Effector memory CD4-positive, alpha-beta T cell (primary cell): ENCODE measurements at places on chromosomes 2 and 18.
A peak's percentile ranks its signal among the peaks of the same experiment; 100 is the strongest.

DNA sequence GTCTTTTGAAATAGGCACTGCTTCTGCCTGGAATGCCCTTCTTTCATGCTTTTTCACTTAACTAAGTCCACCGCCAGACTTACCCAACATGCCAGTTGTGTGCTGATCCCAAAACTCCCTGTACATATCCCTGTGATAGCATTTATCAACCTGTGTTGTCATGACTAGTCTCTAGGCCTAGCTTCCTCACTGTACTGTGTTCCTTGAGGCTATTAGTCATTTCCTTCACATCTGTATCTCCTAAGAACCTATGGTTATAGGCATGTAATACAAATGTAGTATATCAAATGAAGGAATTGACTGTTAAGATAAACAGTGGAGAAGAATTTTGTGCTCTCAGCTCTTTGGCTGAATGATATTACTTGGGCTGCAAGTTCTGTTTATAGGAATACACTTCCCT is 184.3 kb downstream of the CYRIA start:
- no peak for DNase-seq

DNA sequence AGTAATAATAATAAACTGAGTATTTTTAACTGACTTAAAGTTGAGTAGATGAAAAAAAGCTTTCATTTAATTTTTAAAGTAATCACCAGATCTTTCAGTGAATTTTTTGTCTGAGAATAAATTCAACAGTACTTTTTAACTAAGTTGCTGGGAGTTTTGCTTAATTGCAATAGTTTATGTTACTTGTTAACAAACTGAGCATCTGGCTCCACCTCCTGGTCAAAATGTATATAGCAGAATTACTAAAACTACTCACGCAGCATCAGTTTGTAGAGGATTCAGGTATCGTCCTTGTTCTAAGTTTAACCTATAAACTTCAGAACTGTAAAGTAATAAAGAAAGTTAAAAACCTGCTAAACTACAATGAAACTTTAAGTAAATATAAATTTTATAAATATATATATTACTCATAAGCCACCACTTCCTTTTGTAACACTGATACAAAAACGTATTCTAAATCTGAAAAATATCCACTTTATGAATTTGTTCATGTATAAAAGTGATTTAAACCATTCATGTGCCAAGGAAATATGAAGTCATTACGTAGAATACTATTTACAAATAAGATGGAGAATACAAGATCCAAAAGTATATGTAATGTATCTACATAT is 21.3 kb downstream of the NOL10 start:
- DNase-seq = no peak

DNA sequence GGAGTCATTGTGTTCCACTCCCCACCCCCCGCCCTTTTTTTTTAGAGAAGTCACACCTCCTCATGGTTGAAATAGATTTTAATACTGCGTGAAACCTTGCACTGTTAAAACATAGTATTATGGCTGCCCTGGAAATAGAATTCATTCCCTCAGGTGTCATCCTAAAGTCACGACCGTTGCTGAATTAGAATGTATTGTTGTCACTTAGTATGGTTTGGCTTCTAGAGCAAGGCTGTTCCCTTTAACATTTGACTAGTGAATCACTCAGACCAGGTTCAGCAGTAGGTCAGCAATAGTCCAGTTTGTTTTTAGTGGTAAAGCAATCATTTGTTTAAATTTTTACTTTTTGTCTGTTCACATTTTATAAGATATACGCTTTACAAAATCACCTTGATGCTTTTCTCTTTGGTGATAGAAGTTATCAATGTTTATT is 1.2 kb downstream of the BABAM2 start:
- no peak for DNase-seq

DNA sequence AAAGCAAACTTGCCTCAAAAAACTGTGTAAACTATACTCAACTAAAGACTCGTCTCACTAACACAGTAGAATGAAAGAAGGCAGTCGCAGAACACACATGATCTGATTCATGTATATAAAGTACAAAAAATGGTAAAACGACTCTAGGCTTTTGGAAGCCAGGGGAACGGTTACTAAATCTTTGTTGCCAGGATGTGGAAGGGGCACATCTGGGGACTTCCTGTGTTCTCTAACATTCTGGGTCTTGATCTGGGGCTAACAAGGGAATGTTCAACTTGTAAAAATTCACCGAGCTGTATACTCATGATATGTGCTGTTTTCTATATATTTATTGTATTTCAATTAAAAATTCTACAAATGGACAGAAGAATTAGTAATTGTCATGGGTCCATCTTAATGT is 14.3 kb upstream of the C2orf80 start:
- no peak for DNase-seq

DNA sequence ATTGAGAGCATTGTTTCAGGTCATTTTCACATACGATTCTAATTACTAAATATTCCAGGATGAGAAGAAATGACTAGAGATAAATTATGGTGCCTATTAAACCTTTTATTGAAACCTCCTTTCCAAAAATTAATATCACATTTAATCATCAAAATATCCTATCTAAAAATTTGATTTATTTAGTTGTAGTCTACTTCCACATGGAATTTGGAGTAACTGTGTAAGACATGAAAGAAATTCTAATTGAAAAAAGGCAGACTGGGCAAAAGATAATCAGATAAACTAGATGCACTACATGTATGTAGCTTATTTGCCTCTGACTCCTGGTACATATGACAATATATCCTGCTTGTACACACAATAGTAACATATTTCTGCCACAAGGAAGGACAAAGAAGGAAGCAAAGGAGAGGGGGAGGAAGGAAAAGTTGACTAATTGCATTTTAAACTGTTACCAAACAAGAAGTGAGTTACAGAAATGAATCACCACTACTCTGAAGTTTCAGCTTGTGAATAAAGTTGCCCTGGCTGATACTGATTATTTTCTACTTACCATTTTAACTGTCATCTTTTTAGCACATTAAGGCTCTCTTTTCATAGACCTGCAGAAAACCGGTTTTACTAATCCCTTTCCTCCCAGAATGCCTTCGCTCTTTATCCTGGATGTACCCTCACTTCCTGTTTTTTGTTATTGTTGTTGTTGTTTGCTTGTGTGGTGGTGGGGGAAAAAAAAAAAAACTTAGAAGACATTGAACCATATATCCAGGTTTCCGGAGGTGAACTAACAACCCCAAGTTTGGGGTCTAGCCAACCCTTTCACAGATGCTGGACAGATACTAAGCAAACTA is 28.4 kb downstream of the NRXN1 start:
- no peak for DNase-seq

GRCh38 chr2:64859312-64860212 is 129.6 kb upstream of the SLC1A4 start:
- no peak for DNase-seq

GRCh38 chr2:128365217-128365905 is 46.7 kb upstream of the HS6ST1 start:
- DNase-seq = no peak

DNA sequence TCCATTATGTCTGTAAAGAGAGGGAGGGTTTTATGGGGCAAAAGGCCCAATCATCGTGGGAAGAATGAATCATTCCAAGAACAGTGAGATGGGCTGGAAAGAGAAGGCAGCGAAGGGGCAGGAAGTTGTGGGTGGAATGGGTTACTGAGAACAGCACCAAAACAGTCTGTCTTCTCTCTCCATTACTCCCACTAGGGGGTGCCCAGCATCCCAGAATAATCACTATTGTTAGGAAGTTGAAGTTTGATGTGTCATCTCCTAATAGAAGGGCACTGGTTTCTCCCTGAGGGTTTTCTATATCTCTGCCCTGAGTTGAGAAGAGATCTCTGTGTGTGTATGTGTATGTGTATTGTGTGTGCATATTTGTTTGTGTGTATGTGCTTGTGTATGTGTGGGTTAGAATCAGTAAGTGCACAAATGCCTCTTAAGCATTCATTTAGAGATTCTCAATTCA is 76.6 kb upstream of the MAP4K3 start:
- no peak for DNase-seq

- no peak for DNase-seq
These were observed 289.7 kb downstream of the DYSF start for GRCh38 chr2:71742953-71743601.

DNA sequence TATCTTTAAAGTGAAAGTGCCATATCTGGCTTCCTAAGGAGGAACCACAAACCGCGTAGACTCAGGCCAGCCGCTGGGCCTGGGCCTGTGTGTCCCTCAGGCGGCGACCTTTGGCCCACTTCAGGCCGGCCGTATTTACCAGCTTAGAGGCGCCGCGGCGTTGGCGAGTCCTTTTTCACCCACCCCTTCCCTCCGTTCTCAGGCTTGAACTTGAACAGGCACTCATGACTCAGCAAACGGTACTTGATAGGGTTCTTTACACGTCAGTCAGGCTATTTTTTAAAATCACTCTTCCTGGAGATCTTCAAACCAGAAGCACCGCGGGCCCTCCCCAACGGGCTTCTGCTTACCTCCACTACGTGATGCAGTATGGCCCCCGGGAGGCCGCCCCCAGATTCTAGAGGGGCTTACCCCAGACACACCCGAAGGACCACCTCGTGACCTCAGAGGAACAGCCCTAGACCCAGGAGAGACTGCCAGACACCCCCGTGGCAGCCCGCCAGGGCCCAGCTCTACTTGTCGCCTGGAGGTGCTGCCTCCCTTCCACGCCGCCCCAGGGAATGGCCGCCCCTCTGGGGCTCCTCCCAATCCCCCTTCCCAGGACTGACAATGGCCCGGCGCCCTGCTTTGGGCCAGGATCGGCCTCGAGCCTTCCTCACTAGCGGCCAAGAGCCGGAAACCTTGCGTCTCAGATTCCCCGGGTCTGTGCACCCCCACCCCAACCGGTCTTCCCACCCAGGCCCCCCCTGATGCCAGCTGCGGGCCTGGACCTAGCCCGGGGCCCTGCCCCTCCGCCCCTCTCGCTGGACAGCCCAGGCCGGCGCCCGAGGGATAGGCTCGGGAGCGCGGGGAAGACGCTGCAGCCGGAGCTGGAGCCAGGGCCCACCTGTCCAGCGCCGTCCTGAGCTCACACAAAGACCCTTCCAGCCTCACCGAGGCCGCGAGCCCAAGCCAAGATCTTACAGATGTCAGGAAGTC is 33.8 kb upstream of the IMPA2 start:
- DNase-seq = peak; percentile 25

- DNase-seq = no peak
These were observed 547.2 kb downstream of the ZNF804A start for GRCh38 chr2:185145316-185146121.

- DNase-seq = no peak
These were observed 6.5 kb downstream of the PLEK start for GRCh38 chr2:68371581-68371980.

DNA sequence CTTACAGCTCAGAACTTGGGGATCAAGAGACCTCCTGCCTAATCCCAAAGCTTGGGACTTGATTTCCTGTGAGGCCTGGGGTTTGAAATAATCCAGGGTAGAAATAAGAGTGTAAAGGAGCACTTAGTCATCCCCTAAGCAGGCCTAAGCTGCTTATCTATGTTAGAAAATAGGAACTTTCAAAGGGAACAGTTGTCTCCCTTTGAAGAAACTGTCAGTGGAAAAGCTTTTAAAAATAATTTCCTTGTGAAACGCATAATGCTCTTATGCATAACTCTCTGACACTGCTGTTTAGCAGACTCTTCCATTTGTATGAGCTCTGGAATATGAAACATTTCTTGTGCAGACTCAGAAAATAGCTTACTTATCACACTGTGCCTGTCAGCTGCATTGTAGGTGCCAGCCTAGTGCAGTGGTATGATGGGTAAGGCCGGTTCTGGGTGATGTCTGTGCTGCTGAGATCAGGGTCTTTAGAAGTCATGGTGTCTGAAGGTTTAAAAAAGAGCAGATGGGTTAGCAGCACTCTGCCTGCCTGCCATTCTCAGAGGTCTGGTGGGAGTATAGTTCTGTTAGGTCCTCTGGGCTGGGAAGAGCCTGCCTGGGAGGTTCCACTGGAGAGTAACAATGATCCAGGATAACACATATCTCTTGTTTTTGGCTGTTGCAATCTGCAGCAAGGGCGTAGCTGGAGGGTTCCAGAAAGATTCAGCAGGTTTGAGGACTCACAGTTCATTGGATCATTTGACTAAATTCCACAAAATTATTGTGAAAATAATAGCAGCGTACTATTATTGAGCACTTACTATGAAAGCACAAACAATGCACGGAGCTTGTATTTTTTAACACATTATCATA is 283.2 kb upstream of the MEX3C start:
- DNase-seq = no peak

- no peak for DNase-seq
These were observed 261.2 kb downstream of the SPAG16 start for GRCh38 chr2:213545481-213545880.

GRCh38 chr2:225486236-225486635 is 86.7 kb downstream of the NYAP2 start:
- no peak for DNase-seq

GRCh38 chr2:239770246-239770639 is 254.9 kb downstream of the NDUFA10 start:
- DNase-seq = no peak

DNA sequence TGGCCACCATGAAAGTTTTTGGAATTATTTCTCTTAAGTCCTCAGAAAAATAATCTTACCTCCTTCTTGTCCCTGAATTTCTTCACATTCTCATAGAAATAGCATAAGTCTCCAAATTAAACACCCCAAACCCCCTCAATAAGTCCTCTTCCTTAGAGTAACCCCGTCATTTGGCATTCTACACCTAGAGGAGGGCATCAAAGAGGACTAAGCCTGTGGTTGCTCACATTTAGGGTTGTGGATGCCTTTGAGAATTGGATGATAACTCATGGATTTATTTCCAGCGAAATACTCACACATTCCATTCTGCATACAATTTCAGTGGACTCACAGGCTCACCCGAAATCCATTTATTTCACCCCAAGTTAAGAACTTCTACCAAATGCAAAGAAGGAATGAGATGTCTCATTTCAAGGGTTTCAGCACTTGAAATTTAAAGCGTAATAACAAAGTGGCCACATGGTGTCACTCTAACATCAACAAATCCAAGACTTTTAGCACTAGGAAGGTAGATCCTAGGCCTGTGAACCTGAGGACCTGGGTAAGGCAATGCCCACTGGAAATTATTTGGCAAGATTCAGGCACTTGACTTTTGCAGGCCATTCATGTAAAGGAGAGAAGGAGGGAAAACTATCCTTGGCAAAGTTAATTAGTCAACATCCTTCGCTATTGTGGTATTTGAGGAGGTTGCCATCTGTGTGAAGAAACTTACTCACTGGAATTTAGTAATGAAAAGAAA is 24.6 kb downstream of the DYTN start:
- peak; percentile 5 for DNase-seq

GRCh38 chr18:57660961-57661360 is 39.3 kb upstream of the NARS1 start:
- DNase-seq = no peak

DNA sequence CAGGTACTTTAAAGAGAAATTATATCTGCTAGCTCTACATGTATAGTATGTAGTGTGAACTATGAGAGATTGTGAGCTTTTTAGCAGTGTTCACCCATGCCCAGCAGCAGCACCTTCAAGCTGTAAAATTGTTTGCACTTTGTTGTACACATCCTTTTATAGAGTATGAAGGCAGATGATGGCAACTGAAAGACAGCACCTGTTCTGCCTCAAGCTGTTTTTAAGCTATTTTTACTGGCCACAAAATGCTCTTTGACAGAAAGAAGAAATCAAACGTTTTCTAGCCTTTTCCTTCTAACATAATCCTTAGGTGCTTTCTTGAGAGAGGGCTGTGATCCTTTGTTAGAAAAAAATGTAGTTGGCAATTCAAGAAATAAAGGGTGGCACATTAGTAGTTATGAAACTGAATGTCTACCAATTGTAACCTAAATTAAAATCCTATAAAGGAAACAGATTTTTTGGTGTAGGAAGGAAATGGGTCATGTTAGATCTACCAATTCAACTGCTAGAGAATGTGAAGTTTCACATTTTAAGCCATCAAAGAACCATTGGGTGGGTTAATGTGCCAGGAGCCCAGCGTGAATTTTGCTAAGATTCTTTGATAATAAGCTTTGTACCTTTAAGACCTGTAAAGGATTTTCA is 59.5 kb downstream of the R3HDM1 start:
- DNase-seq = no peak

- DNase-seq = no peak
These were observed 186.8 kb downstream of the RPRM start for GRCh38 chr2:153291718-153292117.
